Central memory CD4-positive, alpha-beta T cell (primary cell): ENCODE measurements at places on chromosomes 5 and 9.

DNA sequence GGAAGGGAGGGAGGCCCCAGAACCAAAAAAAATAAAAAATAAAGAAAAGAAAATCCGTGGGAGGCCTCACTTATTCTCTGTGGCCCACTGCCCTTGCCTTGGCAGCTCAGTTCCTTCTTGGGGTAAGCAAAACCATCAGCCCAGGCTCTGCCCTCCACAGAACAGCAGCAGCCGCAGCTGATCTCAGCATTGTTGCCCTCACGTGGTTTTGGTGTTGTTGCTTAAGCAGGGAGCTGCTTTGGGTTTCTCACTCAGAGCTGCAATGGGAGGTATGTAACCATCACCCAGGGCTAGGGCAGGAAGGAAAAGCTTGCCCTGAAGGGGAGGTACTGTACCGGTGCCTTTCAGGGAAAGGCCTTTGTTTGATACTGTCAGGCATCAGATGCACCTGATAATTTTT, 374.7 kb upstream of the WWC1 start:
- no peak for DNase-seq

GRCh38 chr5:67206461-67206860, 9.9 kb upstream of the CD180 start:
- DNase-seq, result no peak

DNA sequence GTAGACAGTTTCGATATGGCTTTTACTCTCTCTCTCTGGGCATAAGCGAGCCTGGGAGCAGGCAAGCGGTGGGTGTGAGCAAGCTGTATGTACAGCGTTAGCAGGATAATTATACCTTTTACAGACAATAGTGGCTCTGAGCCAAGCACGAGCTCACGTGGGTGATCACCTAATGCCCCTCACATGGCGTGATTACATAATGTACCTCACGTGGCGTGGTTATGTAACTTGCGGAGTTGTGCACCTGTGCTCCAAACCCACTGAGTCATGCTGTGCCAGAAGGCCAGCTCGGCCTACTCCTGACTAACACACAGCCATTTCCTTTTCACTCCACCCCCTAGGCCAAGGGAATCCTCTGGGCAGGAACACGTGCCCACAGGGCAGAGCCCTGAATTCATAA, 797.2 kb downstream of the EFNA5 start:
- no peak for DNase-seq

GRCh38 chr9:95478335-95478734, 38.4 kb downstream of the PTCH1 start:
- DNase-seq, result no peak
